Cardiac fibroblast (primary cell): ENCODE measurements at places on chromosomes 5 and 9.

- DNase-seq = no peak
Observed at GRCh38 chr9:79387101-79387835, 184.5 kb upstream of the TLE4 start.

DNA sequence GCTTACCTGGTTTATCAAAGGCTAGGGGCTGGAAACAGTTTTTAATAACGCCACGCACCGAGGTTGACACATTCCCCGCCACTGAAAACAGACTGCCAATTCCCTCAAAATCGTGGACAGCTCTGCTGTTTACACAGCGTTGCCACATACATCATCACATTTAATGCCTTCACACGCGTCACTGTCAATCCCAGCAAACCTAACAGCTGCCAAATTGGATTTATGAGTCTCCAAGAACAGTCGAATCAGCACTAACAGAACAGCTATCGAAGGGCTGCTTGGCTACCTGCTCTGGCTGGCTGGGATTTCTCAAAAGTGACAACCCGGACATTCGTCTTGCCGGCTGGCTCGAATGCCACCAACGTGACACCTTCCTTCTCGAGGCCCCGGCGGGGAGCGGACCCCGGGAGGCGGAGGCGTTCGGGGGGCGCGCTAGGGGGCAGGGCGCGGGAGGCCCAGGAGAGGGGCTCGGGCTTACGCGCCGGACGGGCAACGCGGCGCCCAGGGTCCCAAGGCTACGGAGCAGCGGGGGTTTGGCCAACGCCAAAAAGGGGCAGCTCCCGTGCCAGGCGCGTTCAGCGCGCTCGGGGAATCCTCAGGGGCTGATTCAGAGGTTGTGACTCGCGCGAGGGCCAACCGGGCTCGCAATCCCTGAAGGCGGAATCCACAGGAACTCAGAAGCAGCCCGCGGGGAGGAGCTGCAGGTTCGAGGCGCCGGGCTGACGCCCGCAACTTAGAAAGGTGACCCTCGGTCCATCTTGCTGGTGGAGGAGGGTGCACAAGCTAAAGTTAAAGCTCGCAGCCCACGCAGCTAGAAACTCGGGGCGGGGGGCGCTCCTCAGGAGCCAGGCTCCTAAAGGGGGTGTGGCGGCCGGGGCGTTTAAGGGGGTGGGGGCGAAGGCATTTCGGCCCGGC is 1.2 kb downstream of the CDC14B start:
- DNase-seq = peak; percentile 58

DNA sequence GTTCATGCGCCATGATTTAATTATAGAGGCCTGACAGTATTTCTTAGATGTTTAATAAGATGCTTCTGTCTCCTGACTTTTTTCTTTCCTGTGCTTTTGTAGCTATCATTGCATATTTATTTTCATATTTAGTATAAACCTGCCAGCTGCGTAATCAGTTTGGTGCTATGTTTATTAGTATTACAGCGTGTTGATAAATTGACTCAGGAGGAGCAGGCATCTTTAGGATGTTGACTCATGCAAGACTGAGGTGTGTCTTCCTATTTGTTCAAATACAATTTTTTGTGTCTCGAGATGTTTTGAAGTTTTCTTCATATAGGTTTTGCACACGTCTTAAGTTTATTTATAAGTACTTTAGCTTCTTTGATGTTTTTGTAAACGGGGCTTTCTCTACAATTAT is 35.9 kb upstream of the EXOC3 start:
- DNase-seq = no peak

GRCh38 chr9:85723215-85723614 is 18.5 kb downstream of the AGTPBP1 start:
- DNase-seq = no peak

DNA sequence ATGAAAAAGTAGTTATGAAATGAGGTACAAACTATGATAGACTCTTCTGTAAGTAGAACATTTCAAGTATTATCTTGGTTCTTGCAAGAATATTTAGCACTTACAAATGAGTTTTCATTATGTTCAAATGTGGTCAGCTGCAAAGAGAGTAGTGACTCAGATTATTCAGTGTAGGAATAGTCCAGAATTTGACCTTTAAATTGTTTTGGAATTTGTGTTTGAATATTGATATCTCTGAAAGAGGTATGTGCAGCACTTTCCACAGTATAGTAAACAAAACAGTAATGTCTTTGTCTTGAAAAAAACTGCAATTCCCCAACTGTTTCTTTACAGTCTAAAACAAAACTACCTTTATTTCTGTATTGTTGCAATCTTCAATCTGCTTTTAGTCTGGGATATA is 56.1 kb downstream of the WDR70 start:
- peak; percentile 26 for DNase-seq

DNA sequence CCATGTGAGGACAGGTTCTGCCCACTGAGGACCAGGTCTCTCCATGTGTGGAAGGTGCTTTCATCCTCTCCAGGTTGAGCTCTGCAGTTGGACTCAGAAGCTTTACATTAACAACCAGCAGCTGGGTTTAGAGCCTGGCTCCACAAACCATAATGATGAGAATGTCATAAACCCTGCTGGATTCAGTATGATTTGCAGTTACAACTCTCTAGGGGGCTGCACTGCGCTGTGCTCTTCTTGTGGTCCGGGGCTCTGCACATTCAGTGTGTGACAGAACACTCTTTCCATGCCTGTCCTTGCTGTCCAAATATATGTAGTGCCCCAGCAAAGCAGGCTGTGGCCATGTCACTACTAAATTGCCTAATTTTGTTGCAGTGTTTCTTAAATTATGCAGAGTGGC is 334.3 kb downstream of the ICE1 start:
- no peak for DNase-seq

DNA sequence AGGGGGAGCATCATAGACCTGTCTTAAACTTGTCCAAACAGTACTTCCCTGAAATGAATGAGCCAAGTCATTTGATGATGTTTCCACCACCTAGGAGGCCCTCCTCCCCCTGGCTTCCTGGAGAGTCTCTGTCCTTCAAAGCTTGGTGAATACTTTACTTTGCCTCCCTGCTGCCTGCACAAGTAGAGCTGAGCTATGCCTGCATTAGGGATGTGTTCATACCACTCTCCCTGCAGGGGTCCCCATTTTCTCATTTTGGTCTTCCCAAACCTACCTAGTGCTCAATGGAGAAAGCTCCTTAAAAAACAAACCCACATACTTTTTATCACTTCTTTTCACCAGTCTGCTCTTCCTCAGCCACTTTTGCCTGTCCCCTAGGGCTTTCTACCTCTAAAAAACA is 7.7 kb downstream of the CCNI2 start:
- DNase-seq = peak; percentile 61
